ENCODE measurements at places on chromosomes 16 and 17.

GRCh38 chr17:1482680-1483079 is 9.8 kb downstream of the MYO1C start:
- DNase-seq, result no peak

DNA sequence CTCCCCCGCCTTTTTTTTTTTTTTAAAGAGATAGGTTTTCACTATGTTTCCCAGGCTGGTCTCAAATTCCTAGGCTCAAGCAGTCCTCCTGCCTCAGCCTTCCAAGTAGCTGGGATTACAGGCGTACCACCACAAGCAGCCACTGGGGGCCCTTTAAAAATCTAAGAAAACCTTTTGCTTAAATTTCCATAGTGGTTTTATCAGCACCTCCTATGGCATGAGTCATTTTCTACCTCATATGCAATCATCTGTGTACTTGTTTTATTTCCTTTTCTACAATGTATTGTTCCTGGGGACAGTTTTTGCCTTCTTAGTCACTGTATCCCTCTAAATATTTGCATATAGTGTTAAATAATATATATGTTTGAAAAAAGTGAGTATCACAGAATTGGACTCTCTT is 29.2 kb downstream of the GNA13 start:
- DNase-seq, result no peak

DNA sequence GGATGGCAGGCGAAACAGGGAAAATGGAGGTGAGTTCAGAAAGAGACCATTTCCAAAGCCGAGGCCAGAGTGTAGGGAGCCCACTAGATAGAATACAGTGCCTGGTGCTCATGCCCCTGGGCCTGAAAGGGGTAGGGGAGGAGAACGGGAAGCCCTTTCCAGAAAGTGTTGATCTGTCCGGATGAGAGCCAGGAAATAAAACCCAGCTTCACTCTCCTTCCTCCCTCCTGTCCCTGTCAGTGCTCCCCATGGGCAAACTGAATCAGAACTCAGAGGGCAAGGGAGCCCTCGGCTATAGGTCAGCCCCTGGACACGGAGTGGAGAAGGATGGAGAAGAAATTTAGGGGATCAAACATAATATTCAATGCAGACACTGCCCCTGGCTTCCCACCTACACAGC is 57.7 kb upstream of the RPL38 start:
- no peak for DNase-seq

GRCh38 chr16:12868169-12868568 is 33.2 kb upstream of the SHISA9 start:
- DNase-seq, result no peak

DNA sequence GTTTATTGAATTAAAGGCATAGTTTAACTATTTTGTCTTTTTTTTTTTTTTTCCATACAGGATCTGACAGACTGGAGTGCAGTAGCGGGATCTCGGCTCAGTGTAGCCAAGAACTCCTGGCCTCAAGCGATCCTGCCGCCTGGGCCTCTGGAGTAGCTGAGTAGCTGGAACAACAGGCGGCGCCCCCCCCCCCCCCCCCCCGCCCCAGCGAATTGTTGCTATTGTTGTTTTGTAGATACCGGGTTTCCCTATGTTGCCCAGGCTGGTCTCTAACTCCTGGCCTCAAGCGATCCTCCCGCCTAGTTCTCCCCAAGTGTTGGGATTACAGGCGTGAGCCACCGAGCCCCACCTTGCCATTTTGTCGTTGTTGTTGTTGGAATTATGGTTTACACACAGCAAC is 1.3 kb upstream of the CENPV start:
- no peak for DNase-seq

GRCh38 chr17:17072546-17072945 is 30.3 kb downstream of the MPRIP start:
- DNase-seq, result no peak

GRCh38 chr16:85002608-85003007 is 8.7 kb downstream of the ZDHHC7 start:
- no peak for DNase-seq

DNA sequence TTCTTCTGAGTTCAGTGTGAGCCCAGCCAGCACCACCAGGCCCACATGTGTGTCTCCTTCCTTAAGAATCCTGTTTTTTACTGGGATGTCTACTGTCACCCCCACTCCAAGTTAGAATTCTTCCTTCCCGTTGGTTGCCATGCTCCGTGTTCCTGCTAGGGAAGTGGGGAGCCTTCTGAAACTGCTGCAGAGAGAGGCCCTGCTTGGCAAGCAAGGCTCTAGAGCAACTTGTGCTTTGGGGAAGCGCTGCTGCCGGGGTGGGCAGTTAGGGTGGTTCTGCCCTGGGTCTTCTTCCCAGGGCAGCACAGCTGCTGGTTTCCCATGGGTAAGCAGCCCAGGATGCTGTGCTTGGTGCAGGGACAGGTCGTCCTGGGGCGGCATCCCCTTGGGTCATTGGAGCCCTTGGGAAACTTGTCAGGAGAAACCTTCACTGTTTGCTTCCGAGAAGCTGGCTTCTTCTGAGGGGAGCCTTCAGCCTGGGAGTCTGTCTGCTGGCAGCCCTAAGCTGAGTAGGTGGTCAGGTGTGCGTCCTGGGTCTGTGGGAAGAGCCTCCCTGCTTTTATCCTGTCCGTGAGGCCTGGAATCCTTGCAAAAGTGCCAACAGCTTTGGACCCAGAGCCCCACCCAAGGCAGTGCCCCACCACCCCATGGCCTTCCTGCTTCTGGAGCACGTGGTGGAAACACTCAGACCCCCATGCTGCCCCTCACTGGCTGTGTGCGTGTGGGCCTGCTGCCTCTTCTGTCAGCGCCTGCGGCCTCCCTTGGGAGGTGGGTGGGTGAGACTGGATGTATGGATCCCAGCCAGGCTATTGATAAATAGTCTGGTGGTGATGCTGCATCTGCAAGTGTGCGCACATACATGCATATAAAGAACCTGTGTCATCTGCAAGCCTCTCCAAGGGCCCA is 71.8 kb downstream of the PLD6 start:
- DNase-seq, result no peak

GRCh38 chr16:3589991-3590701 is 12.9 kb upstream of the NLRC3 start:
- DNase-seq, result no peak

- DNase-seq, result no peak
Observed at GRCh38 chr17:63024716-63025115, 58.7 kb downstream of the TANC2 start.
